ENCODE measurements at places on chromosomes 5 and 9.

DNA sequence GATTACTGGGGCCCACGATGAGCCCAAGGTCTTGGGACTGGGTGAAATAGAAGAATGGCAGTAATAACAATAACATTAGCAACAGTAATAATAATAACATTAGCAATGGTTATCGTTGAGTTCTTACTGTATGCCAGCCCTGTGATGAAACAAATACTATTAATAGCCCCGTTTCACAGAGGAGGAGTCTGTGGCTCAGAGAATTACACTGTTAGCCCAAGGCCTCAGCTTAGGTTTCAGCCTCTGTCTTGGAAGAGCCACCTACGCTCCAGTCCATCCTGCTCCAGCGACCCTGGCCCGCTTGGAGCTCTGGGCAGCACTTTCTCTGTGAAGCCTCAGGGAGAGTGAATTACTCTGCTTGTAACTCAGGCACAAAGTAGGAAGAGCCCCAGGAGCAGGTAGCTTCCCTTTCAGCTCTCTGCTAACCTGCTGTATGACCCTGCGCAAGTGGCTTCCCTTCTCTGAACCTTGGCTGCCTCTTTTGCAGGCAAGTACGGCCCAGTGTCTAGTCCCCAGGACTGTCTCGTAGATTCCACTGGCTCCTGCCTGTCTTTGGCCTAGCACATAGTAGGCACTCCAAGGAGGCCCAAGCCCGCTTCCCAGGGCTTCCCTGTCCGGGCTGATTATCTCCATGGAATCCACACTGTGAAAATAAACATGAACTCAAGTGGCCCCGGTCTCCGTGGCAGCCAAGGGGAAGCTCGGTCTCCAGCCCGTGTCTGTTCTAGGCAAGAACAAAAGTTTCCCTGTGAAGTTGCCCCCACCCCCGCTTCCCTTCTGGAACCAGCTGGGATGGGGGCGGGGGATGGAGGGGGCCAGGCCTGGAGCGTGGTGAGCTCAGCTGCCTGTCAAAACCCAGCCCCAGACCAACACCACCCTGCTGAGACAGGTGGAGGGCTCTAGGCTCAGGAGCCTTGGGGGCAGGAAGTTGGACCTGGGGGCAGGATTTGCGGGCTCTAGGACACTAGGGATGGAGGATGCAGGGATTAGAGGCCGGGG is 26.2 kb upstream of the LMX1B start:
- DNase-seq: no peak

DNA sequence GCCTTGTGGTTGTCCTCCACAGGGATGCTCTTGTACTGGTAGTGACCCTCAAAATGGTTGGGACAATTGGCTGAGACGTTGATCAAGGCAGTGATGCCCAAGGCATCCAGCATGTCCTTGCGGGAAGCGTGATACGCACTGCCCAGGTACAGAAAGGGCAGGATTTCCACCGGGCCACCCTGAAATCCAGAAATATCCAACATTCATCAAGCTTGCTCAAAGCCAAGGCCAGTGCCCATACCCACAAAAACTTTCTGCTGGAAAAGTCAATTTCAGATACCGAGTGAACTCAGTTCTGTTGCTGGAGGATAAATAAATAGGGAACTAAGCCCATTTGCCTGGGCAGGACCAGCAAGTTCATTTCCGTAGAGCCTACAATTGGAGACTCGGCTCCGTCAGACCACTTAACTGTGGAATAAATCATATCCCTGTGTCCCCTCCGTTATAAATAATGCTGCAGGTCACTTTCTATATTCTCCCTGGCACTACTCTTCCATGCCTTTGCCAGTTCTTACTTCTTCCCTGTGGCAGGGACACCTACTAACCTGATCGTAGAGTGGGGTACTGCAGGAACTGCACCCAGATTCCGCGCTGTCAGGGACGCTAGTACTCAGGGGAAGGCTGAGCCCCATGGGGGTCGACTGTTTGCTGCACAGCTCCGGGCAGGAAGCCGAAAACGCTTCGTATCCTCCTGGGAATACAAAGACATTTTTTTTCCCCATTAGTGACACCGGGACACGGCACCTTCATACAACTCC is 1.2 kb downstream of the DUSP1 start:
- no peak for DNase-seq

DNA sequence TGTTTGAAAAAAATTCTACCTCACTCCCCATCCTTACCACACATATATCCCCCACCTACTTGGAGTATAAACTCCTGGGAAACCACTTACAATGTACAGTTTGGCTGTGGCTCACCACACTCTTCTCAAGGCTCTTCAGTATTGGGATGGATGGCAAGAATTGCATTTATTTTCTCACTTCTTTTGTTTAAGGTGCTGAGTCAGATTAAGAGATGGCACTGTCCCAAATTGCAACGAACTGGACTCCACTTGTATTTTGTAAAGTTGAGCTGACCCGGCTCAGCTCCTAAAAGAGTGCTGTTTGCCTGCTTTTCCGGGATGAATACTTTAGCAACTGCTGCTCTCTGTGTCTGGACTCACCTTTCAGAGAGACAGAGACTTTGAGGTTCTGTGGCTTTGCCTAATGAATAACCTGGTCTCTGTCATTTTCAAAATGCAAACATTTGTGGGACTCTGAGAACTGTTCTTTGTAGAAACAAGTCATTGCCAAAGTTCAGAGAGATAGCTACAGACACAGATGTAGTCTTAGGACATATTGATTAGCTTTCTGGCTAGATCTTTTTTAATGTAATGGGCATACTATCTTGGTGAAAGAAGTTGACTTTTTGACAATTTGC is 42.2 kb downstream of the PPP2R2B start:
- DNase-seq: no peak

DNA sequence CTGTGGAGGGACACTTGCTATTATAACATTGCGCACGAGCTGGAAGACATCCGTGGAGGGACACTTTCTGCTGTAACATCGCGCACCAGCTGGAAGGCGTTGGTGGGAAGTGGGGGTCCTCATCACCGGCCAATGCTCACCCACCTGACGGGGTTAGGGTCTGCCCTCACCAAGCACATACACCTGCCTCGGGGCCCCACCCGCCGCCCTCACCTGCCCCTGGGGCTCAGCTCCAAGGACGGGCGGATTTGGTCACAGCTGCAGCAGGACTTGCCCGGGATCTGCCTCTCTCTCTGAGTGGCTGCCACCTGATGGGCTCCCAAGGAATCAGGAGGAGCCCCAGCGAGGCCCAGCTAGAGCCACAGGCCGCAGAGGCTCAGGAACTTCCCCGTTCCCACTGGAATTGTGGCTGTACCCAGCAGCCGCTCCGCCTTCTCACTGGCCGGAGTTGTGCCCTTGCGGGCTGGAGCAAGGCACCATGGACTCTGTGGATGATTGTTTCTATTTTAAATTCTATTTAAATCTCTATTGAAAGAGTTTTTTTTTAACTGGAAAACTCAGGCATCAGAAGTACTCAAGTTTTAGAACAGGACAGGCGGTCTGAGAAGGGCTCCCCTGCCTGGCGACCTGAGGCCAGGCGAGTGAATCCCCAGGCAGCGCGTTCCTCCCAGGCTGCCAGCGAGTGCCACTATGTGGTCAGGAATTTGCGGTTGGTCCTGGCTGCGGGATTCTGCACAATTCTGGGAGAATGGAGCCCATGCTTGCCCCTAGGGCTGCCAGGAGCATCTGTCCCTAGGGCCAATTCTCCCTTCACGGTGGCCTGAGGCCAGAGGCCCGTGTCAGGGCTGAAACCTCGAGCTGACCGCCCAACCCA is 38.9 kb upstream of the SLC6A3 start:
- DNase-seq: no peak

- DNase-seq: no peak
Measured at GRCh38 chr9:98967257-98967656, 23.6 kb downstream of the COL15A1 start.

GRCh38 chr5:32805971-32806638 is 95.0 kb downstream of the NPR3 start:
- DNase-seq: peak; percentile 87

- DNase-seq: peak; percentile 25
Measured at GRCh38 chr5:134647750-134648424, 698 bp upstream of the SEC24A start.

All from skeletal muscle cell (primary cell).